ENCODE measurements at places on chromosomes 2 and 18. TPM values are rescaled to one million over a fixed set of nuclear protein-coding genes. Genes with fewer than 3 reads are reported as not detected.
A peak's percentile ranks its signal among the peaks of the same experiment; 100 is the strongest.

DNA sequence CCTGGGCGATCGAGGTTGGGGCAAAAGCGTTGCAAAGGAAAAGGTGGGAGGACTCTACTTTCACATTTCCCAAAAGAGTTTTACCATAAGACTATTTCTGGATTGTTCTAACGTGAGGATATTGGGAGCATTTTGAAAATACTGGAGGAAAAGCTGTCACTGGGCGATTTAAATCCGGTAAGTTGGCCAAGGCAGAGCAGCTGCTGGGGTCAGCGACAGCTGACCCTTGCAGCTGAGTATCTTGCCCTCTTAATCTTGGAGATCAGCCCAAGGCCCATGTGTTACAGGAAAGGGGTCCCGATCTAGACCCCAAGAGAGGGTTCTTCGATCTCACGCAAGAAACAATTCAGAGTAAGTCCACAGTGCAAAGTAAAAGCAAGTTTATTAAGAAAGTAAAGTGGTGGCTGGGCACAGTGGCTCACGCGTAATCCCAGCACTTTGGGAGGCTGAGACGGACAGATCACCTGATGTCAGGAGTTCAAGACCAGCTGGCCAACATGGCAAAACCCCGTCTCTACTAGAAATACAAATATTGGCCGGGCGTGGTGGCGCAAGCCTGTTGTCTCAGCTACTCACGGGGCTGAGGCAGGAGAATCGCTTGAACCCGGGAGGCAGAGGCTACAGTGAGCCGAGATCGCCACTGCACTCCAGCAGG is 964 bp upstream of the ST3GAL5 start:
- H3K27ac ChIP-seq, result no peak overlapping the region
- H3K4me1 ChIP-seq, result peaks cover 8% of the 10 kb centered on the region
- no peak for DNase-seq
- peaks cover 19% of the 10 kb centered on the region for H3K27me3 ChIP-seq

- H3K36me3 ChIP-seq, result no peaks in the 10 kb centered on the region
- H3K27ac ChIP-seq, result no peak overlapping the region
- H3K4me1 ChIP-seq, result 0 out of 2 replicates have a peak, but pooled peaks cover 3% of the 10 kb centered on the region
- H3K27me3 ChIP-seq, result no peaks in the 10 kb centered on the region
- no peak overlapping the region for H3K4me3 ChIP-seq
- DNase-seq, result no peak
These were observed 81.4 kb upstream of the GCFC2 start for GRCh38 chr2:75792146-75792545.

GRCh38 chr2:200587007-200587616 is 1.3 kb downstream of the AOX1 start:
- peaks cover 3% of the 10 kb centered on the region for H3K4me1 ChIP-seq
- DNase-seq, result no peak
- H3K4me3 ChIP-seq, result no peak overlapping the region
- H3K36me3 ChIP-seq, result no peaks in the 10 kb centered on the region
- H3K27ac ChIP-seq, result no peak overlapping the region
- no peaks in the 10 kb centered on the region for H3K27me3 ChIP-seq

Gene ANTXR1
- total RNA-seq, result 44.3 TPM

DNA sequence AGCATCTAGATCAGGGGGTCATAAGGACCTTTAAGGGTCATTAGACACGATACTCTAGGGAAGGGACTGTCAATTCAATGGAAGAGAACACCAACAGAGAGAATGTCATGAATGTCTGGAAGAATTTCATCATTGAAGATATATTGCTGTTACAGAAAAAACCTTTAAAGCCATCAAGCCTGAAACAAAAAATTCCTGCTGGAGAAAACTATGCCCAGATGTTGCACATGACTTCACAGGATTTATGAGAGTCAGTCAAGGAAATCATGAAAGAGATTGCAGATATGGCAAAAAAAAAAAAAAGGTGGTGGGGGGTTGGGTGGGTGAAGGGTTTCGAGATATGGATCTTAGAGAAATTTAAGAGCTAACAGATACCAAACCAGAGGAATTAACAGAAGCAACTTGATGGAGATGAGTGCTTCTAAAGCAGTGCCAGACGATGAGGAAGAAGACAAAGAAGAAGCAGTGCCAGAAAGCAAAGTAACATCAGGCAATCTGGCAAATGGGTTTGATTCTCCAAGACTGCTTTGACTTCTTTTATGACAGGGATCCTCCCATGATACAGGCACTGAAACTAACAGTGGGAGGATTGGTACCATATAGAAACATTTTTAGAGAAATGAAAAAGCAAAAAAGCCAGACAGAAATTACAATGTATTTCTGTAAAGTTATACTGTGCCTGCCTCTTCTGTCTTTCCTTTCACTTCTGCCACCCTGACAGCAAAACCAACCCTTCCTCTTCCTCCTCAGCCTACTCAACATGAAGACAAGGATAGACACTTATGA is 28.5 kb downstream of the MAP4K3 start:
- H3K27ac ChIP-seq, result no peak overlapping the region
- H3K27me3 ChIP-seq, result no peaks in the 10 kb centered on the region
- DNase-seq, result no peak

Gene XIRP2
- 0.11 TPM for total RNA-seq

DNA sequence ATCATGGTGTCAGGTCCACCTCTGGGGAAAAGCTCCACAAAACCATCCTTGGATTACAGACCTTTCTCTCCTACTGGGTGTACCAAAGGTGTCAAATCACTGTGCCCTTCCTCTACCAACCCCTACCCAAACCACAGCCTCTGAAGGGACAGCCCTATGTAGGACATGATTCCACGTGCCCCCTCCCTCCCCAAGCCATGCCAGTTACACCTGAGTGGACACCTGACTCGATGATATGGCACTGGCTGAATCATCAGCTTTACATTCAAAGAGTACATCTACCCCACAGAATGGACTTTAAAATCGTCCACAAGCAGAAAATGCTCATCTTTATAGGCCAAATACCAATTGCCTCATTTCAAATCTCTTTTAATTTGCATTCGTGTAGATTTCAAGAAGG is 26.0 kb downstream of the TRABD2A start:
- H3K27ac ChIP-seq, result no peak overlapping the region
- H3K4me3 ChIP-seq, result no peak overlapping the region
- no peak for DNase-seq
- peaks cover 31% of the 10 kb centered on the region for H3K27me3 ChIP-seq
- H3K36me3 ChIP-seq, result no peaks in the 10 kb centered on the region

- no peaks in the 10 kb centered on the region for H3K36me3 ChIP-seq
- DNase-seq, result no peak
- H3K4me1 ChIP-seq, result no peaks in the 10 kb centered on the region
These were observed 121.0 kb downstream of the SPOPL start for GRCh38 chr2:138622613-138623012.

GRCh38 chr18:50182511-50182910 is 12.4 kb downstream of the MYO5B start:
- H3K4me1 ChIP-seq, result no peaks in the 10 kb centered on the region
- no peak for DNase-seq
- H3K36me3 ChIP-seq, result no peaks in the 10 kb centered on the region
- no peak overlapping the region for H3K4me3 ChIP-seq
- no peaks in the 10 kb centered on the region for H3K27me3 ChIP-seq

- no peak for DNase-seq
- no peak overlapping the region for H3K4me3 ChIP-seq
- no peak overlapping the region for H3K27ac ChIP-seq
- 0 out of 2 replicates have a peak, but pooled peaks cover 2% of the 10 kb centered on the region for H3K36me3 ChIP-seq
- peaks cover 4% of the 10 kb centered on the region for H3K4me1 ChIP-seq
- no peaks in the 10 kb centered on the region for H3K27me3 ChIP-seq
These were observed 210.2 kb upstream of the FBXO11 start for GRCh38 chr2:48116497-48116896.

Gene ASB3
- total RNA-seq, result 29.8 TPM

- H3K27me3 ChIP-seq, result no peaks in the 10 kb centered on the region
- no peak for DNase-seq
- no peaks in the 10 kb centered on the region for H3K4me1 ChIP-seq
These were observed 30.5 kb downstream of the GCKR start for GRCh38 chr2:27527182-27527581.

DNA sequence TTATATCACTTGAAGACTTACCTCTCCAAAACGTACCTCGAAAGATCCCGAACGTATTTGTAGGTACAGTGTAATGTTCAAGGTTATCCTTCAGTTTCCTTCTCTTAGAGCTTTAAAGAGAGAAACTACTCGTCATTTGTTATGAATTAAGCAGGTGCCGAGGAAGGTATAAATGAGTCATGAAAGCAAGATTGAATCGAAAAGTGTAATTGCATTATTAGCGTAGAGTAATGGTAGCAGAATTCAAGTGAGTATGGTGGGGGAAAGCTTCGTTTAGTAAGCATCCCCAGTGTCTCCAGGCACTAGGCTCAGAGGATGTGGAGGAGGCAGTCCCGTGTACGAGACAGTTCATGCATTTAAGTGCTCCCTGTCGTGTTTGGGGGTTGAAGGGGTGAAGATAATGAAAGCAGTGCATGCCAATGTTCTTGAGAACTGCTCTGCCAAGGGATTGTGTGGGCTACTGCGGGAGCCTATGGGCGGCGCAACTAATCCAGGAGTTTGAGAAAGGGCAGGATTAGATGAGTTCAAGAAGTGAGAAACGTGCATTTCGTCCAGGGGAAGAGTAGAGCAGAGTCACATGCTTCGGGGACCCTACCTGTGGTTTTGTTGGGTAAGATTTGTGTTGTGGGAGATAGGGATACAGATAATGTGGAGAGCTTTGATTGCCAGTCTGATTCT is 858 bp downstream of the POLR1B start:
- H3K4me3 ChIP-seq, result peak overlapping the region; percentile 98
- H3K36me3 ChIP-seq, result peaks cover 5% of the 10 kb centered on the region
- no peaks in the 10 kb centered on the region for H3K27me3 ChIP-seq

GRCh38 chr2:222052934-222053367 is 245.8 kb downstream of the PAX3 start:
- H3K27ac ChIP-seq, result no peak overlapping the region
- no peak overlapping the region for H3K4me3 ChIP-seq
- DNase-seq, result peak; percentile 61
- H3K36me3 ChIP-seq, result no peaks in the 10 kb centered on the region

- no peak overlapping the region for H3K27ac ChIP-seq
- H3K4me3 ChIP-seq, result no peak overlapping the region
- H3K27me3 ChIP-seq, result no peaks in the 10 kb centered on the region
- DNase-seq, result no peak
- no peaks in the 10 kb centered on the region for H3K4me1 ChIP-seq
These were observed 289.3 kb downstream of the FSIP2 start for GRCh38 chr2:186027922-186028321.

- H3K27me3 ChIP-seq, result no peaks in the 10 kb centered on the region
- DNase-seq, result no peak
- no peak overlapping the region for H3K4me3 ChIP-seq
- H3K36me3 ChIP-seq, result no peaks in the 10 kb centered on the region
- H3K27ac ChIP-seq, result no peak overlapping the region
These were observed 55.0 kb downstream of the ABCB11 start for GRCh38 chr2:168976034-168976654.
